ENCODE measurements at places on chromosomes 7 and 10.

DNA sequence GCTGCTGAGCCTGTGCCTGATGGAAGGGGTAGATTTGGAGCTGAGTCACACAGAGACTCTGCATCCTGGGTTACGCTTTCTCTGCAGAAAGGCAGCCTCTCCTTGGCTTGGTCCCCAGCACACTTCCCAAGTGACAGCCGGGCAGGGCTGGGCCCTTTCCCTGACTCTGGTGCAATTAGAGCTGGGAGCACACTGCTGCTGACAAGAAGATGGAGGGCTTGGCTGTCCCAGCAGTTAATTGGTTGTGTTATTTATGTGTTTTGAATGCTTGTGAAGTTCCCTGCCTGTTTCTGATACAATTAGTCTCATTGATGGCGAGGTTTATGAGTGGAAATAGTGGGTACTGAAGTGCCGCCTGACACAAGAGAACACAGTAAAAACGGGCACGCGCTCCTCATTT is 123.6 kb downstream of the TCERG1L start:
- DNase-seq, result no peak

- DNase-seq, result no peak
Observed at GRCh38 chr10:71294091-71294561, 24.9 kb upstream of the SLC29A3 start.

GRCh38 chr7:117259615-117260014 is 63.2 kb downstream of the WNT2 start:
- DNase-seq, result no peak

DNA sequence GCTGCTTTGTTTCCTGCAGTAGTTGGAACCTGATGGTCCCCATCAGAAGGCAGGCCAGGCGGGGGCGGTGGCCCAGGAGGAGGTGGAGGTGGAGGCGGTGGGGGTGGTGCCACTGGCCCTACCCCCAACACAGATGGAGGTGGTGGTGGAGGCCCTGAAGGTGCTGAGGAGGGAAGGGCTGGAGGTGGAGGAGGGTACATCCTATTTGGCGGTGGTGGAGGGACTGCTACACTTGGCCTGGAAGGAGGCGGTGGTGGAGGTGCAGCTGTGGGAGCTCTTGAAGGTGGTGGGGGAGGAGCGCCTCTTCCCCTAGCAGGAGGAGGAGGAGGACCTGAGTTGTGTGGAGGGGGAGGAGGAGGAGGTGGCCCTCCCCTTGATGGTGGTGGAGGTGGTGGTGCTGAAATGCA is 36.8 kb downstream of the LMOD2 start:
- DNase-seq, result no peak

DNA sequence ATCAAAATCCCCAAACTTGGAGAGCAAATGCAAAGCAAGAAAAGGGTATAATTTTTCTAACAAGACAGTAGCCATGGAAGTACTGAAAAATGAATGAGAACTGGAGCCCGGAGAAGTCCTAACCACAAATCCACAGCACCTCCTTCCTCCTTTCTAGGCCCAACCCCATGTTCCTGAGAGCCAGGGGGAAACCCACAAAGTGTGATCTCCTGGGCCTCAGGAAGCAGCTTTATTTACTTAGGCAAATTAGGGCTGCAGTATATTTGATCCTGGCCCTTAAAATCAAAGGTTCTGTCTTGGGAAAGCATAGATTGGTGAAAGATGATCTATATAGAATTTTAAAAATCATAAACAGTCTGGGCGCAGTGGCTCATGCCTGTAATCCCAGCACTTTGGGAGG is 103.0 kb downstream of the DOCK4 start:
- DNase-seq, result no peak

DNA sequence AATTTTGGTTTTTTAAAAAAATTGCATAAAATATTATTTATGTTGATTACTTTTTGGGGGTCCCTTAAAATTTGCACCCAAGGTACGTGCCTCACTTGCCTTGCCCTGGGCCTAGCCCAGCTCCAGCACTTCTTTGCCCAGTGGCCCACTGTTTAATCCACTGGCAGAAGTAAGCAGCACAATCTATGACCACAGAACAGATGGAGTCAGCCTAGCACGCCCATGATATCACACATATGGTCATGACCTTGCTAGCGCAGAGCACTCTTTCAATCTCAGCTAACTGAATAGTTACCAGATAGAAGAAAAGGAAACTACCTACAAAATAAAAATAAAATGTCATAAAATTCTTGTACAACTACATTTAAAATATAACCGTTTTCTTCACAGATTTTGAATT is 5.6 kb downstream of the OGA start:
- no peak for DNase-seq

DNA sequence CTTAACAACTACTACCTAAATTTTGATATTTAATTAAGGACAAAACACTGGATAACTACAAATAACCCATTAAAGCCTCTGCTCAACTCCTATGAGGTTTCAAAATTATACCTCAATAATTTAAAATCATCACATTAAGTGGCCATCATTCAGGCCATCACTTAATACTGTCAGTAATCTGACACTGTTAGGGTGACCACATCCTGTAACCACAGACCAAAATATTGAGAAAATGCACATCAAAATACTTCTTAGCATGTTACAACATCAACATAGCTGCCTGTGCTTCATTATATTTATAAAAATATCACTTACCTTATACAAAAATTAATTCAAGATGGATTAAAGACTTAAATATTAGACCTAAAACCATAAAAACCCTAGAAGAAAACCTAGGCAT is 23.3 kb downstream of the SEM1 start:
- DNase-seq, result peak; percentile 28

GRCh38 chr10:42738679-42739078 is 43.9 kb upstream of the BMS1 start:
- no peak for DNase-seq

- DNase-seq, result no peak
Observed at GRCh38 chr7:33509206-33509605, 379.8 kb downstream of the BBS9 start.

GRCh38 chr10:97505152-97505551 is 6.4 kb downstream of the UBTD1 start:
- no peak for DNase-seq

DNA sequence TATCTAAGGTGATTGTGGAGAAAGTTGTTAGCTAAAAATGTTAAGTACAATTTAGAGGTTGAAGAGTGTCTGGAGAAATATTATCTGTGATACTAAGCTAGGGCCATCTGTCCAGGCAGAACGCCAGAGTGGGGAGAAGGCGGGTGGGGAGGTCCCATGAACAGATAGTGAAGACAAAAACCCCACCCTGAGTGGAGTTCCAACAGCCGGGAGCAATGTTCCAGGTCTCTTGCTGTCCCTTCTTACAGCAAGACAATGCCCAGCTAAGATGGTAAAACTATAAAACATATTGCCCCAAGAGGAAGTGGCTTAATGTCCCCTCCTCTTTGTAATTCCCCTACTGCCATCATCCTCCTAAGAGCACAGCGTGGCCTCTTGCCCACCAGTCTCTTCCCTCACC is 10.4 kb upstream of the IL15RA start:
- peak; percentile 3 for DNase-seq

- DNase-seq, result no peak
Observed at GRCh38 chr10:69348816-69349541, 67.7 kb downstream of the TACR2 start.
